NCI-H748 treated with DMSO at 0.1 percent for 48 hours (cell line): ENCODE measurements at places on chromosomes 11 and 22.

DNA sequence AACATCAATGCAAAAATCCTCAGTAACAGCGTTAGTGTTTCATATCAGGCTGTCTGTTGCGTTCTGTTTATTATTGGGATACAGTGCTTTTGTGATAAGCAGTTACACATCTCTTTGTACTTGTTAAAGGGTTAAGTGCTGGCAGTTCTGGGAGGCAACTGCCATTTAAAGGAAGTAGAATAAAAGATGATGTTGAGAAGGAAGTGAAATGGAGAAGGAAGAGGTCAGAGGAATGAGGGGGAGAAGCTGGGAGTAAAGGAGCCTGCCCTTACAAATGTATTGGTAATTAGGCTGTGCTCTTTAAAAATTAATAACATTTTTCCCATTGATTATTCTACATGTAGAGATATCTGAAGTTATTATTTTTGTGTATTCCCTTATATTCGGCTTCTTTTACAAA is 674.7 kb downstream of the NTM start:
- no peak for DNase-seq

- DNase-seq, result no peak
These were observed 45.1 kb downstream of the LRFN4 start for GRCh38 chr11:66901964-66902390.

DNA sequence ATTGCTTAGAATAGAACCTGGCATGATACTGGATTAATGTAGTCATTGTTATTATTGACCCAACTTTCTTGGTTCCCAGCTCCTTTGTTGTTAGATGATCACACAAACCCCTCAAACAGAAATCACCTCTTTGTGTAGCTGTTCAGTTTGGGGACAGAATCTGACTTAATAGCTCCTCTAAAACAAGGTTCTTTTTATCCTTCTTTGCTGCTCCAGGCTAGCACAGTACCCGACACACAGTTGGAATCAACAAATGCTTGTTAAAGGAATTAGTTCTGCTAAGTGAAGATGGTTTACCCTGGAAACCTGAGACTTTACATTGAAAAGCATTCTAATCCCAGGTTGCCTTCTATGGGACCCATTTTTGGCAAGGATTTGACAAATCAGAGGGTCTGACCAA is 43.9 kb downstream of the GAB2 start:
- no peak for DNase-seq

GRCh38 chr11:64842851-64843685 is 1.4 kb downstream of the CDC42BPG start:
- DNase-seq, result no peak

DNA sequence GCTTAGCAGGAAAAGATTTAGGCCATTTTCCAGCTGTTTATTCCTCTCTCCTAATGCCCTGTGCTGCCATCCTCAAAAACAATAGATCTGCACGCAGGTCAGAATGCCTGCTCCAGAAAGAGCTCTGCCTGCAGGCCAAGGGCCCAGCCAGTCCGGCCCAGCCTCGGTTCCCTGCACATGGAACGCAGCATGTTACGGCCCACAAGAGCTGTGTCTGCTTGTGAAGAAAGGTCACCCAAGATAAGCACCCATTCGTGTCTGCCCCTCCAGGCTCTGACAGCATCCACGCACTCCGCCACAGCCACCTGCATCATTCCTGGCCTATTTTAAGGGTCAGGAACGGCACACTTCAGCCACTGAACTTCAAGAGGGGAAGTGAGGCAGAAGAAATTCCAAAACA is 152.2 kb downstream of the SPATA19 start:
- DNase-seq, result no peak

GRCh38 chr22:44186737-44187136 is 6.0 kb downstream of the PARVG start:
- DNase-seq, result no peak

- no peak for DNase-seq
These were observed 147.8 kb upstream of the SESN3 start for GRCh38 chr11:95378789-95379188.
